ENCODE measurements at places on chromosomes 1 and 21. TPM values are rescaled to one million over a fixed set of nuclear protein-coding genes. Genes with fewer than 3 reads are reported as not detected.

DNA sequence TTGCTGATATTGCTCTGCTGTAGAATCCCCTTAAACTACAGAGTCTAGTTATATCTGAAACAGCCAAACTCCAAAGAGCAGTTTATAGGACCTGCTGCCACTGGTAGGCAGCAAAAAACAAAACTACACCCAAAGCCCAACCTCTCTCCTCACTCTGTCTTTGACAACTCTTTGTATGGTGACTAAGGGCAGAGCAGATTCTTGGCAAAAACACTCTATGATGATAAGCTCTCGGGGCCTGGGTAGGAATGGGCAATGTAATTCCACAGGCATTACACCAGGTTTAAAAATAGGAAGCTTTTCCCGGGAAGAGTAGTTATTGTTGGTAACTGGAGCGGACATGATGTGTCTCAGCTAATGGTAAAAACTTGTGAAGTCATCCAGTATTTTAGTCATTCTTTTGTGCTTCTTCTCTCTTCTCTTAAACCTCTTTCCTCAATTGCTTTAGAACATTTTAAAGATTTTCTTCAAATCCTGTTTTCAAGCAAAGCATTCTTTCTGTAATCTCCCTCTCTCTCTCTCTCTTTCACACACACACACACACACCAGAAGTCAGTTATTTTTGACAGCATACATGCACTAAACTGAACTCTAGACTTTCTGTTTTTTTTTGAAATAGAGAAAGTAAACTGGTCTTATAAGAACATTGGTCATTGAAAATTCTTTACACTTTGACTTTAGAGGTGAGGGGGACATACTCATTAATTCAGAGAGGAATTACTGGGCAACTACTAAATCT is 193.5 kb downstream of the PAPPA2 start:
- DNase-seq = no peak
- no peak overlapping the region for H3K4me3 ChIP-seq
- no peaks in the 10 kb centered on the region for H3K27me3 ChIP-seq
- H3K27ac ChIP-seq = peak overlapping the region; percentile 100
- H3K36me3 ChIP-seq = no peaks in the 10 kb centered on the region

- H3K36me3 ChIP-seq = no peaks in the 10 kb centered on the region
- H3K4me3 ChIP-seq = no peak overlapping the region
- H3K4me1 ChIP-seq = no peaks in the 10 kb centered on the region
- no peak for DNase-seq
- H3K27me3 ChIP-seq = no peaks in the 10 kb centered on the region
- H3K27ac ChIP-seq = no peak overlapping the region
Observed at GRCh38 chr21:42478504-42478903, 17.5 kb downstream of the RSPH1 start.

The CFAP141 gene
- not detected for total RNA-seq

DNA sequence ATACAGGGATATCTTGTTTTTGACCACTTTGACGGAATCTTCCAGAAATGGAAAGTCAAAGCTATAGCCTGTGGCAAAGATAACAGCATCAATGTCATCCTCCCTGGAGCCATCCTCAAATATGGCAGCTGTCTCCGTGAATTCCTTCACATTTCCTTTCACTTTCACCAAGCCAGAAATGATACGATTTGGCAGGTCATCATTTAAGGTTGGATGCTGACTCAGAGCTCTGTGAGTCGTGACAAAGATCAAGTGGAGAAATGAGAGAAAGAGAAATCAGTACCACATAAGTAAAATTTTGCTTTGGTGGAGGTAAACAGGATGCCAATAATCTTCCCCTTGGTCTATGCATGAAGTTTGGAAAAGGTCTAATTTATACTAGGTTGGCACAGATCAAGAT is 23.9 kb downstream of the FMO5 start:
- H3K36me3 ChIP-seq = peaks cover 5% of the 10 kb centered on the region
- no peaks in the 10 kb centered on the region for H3K4me1 ChIP-seq
- H3K27ac ChIP-seq = no peak overlapping the region
- H3K4me3 ChIP-seq = no peak overlapping the region

The ABCD3 gene
- total RNA-seq = 34.7 TPM

The KANK4 gene
- total RNA-seq = 0.66 TPM

DNA sequence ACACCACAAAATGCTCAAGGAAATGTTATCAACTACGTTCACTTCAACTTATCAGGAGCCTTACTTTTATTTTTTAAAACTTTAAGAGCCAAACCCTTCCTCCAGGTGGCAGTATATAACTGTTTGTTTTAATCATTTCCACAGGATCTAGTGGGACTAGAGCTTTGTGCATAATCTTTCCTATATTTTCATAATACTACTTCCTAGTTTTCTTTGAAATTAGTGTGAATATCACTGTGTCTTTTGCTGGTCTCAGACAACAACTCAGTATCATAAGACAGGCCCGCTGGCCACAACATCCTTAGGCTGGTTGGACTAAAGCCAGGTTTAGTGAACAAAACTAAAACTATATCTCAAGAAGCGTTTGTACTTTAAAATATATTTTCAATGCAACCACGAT is 145.5 kb downstream of the TIAM1 start:
- H3K27me3 ChIP-seq = no peaks in the 10 kb centered on the region
- H3K4me3 ChIP-seq = no peak overlapping the region
- H3K4me1 ChIP-seq = no peaks in the 10 kb centered on the region

DNA sequence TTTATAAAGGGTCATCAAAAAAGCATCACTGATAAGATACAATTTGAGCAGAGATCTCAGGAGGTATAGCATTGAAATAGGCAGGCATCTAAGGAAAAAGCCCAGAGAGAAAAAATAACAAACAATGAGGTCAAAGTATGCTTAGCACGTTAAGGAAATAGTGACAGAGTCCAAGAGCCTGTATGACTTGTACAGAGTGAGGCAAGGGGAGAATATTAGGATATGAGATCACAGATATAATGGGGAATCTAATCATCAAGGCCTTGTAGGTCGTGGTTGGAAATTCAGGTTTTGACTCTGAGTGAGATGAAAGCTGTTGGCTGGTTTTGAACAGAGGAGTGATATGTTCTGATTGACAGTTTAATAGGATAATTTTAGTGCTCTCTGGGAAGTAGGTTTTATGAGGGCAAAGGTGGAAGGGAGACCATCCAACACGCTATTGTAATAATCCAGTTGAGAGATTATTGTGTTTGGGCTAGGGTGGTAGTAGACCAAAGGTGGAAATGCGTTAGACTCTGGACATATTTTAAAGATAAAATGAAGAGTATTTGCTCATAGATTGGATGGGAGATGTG is 644.6 kb upstream of the TMPRSS15 start:
- H3K27ac ChIP-seq = no peak overlapping the region
- H3K4me1 ChIP-seq = no peaks in the 10 kb centered on the region
- no peak for DNase-seq
- no peak overlapping the region for H3K4me3 ChIP-seq

The AKR7A3 gene
- 1.2 TPM for total RNA-seq

DNA sequence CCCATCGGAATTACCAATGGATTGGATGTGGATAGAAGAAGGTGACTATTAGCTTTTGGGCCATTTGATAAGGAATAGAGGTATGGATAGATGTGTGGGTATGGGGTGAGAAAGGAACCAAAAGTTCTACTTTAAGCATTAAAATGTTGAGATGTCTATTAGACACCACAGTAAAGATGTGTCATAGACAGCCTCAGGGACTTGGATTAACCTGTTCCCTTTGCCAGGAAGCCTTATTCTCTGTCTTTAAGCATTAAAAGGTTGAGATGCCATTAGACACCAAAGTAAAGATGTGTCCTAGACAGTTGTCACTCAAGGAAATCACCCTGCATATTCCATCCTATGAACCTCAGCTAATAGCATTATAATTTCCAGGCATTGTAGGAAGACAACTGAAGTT is 11.0 kb upstream of the DENND1B start:
- no peak overlapping the region for H3K27ac ChIP-seq
- no peaks in the 10 kb centered on the region for H3K4me1 ChIP-seq
- no peak overlapping the region for H3K4me3 ChIP-seq
- no peak for DNase-seq

GRCh38 chr1:219945795-219946194 is 17.4 kb upstream of the SLC30A10 start:
- H3K36me3 ChIP-seq = no peaks in the 10 kb centered on the region
- H3K27ac ChIP-seq = no peak overlapping the region
- H3K4me3 ChIP-seq = no peak overlapping the region
- H3K4me1 ChIP-seq = no peaks in the 10 kb centered on the region

GRCh38 chr21:38520511-38520910 is 22.2 kb upstream of the ERG start:
- H3K27ac ChIP-seq = peak overlapping the region; percentile 32
- peaks cover 2% of the 10 kb centered on the region for H3K36me3 ChIP-seq
- peaks cover 4% of the 10 kb centered on the region for H3K4me1 ChIP-seq
- H3K27me3 ChIP-seq = no peaks in the 10 kb centered on the region
- H3K4me3 ChIP-seq = no peak overlapping the region

DNA sequence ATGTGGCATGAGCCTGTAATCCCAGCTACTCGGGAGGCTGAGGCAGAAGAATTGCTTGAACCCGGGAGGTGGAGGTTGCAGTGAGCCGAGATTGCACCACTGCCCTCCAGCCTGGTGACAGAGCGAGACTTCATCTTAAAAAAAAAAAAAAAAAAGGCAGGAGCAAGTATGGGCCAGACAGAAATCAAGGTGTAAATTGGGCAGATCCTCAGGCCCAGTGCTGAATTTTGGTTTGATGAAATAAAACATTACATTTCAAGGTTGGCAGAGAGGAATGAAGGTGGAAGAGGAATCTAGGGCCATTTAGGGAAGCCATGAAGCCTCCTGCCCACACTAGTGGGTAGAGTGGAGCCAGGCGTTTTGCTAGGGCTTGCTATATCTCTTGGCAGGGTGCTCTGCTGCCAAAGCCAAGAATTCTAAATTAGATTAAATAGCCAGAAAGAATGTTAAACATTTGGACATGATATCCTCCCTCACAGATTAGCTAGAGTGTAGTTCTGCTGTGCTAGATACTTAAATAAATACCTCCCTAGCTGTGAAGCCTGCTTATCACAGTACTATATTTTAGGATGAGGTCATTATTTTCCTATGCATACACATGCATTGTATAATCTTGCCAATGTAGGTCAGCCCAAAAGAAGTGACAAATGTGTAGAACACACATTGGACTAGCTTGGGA is 16.6 kb upstream of the LGALS8 start:
- H3K27me3 ChIP-seq = no peaks in the 10 kb centered on the region
- no peak for DNase-seq
- no peak overlapping the region for H3K27ac ChIP-seq
- peaks cover 2% of the 10 kb centered on the region for H3K4me1 ChIP-seq
- H3K4me3 ChIP-seq = no peak overlapping the region

GRCh38 chr1:245901037-245901436 is 606.0 kb downstream of the SMYD3 start:
- H3K4me1 ChIP-seq = no peaks in the 10 kb centered on the region
- H3K4me3 ChIP-seq = no peak overlapping the region
- no peak overlapping the region for H3K27ac ChIP-seq
- H3K36me3 ChIP-seq = peaks cover 1% of the 10 kb centered on the region

GRCh38 chr1:86988835-86989234 is 74.4 kb downstream of the HS2ST1 start:
- H3K27me3 ChIP-seq = no peaks in the 10 kb centered on the region
- H3K4me3 ChIP-seq = no peak overlapping the region
- H3K36me3 ChIP-seq = no peaks in the 10 kb centered on the region
- no peaks in the 10 kb centered on the region for H3K4me1 ChIP-seq
- no peak overlapping the region for H3K27ac ChIP-seq

GRCh38 chr1:33302325-33302724 is 18.6 kb downstream of the A3GALT2 start:
- H3K36me3 ChIP-seq = no peaks in the 10 kb centered on the region
- no peak overlapping the region for H3K4me3 ChIP-seq
- no peaks in the 10 kb centered on the region for H3K27me3 ChIP-seq

The NTMT2 gene
- total RNA-seq = not detected

DNA sequence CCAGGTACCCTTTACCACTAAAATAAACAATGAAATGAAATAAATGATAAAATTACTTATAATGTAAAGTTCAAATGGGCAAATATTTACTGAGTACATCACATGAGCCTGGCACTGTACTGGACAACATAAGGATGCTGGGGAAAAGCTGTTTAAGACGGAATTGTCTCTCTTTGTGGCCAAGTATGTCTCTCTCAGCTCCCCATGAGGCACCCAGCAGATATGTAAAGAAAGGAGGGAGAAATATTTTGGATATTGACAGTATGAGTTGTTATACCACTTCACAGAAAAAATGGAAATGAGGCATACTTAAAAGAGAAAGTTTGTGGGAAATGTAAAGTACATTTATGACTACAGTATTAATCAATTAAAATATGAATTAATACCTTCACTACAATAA is 1.0 kb upstream of the TNFSF4 start:
- H3K4me1 ChIP-seq = peaks cover 2% of the 10 kb centered on the region
- no peak overlapping the region for H3K27ac ChIP-seq
- H3K4me3 ChIP-seq = no peak overlapping the region
- DNase-seq = no peak
- no peaks in the 10 kb centered on the region for H3K27me3 ChIP-seq
- H3K36me3 ChIP-seq = no peaks in the 10 kb centered on the region

GRCh38 chr1:47231301-47232186 is 481 bp downstream of the TAL1 start:
- peak; percentile 61 for DNase-seq
- H3K27me3 ChIP-seq = no peaks in the 10 kb centered on the region
- no peak overlapping the region for H3K27ac ChIP-seq
- H3K4me1 ChIP-seq = no peaks in the 10 kb centered on the region
- no peaks in the 10 kb centered on the region for H3K36me3 ChIP-seq

- DNase-seq = no peak
- H3K27ac ChIP-seq = no peak overlapping the region
- no peaks in the 10 kb centered on the region for H3K27me3 ChIP-seq
- no peaks in the 10 kb centered on the region for H3K36me3 ChIP-seq
Observed at GRCh38 chr1:118739501-118739900, 248.6 kb downstream of the TBX15 start.

The PTGER3 gene
- 32.7 TPM for total RNA-seq

The MNDA gene
- total RNA-seq = 11.3 TPM

DNA sequence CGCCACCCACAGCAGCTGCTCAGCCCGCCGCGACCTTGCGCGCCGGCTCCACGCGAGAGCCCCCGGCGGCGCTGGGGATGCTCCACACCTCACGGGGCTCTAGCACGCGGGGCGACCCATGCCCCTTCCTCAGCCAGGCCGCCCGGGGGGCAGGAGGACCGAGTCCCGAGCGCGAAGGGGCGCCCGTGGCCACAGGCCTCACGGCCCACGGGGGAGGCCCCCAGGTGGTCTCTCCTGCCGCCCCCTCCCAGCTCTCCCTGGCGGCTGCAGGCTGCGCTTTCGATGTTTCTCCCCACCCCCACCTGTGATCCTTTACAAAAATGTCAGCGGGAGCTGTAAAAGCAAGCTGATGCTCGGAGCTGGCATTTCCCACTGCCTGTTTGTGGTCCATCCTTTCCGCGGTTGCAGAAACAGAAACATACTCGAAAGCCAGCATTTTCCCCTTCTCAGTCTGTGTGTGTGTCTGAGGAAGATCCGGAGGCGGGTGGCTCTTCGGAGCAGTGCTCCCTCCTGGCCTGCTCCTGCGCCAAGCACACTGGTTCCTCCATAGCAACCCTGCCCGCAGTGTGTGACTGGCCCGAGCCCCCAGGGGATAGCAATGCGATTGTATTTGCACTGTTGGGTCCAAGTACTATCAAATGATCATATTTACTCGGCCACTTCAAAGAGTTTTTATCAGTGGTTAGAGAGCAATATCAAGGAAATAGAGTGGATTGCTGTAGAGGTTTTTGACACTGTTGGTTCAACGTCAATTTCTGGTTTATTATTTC is 2.1 kb downstream of the KIF26B start:
- H3K36me3 ChIP-seq = no peaks in the 10 kb centered on the region
- no peak for DNase-seq
- H3K4me1 ChIP-seq = no peaks in the 10 kb centered on the region

- no peak overlapping the region for H3K27ac ChIP-seq
- no peak for DNase-seq
- H3K27me3 ChIP-seq = no peaks in the 10 kb centered on the region
- no peak overlapping the region for H3K4me3 ChIP-seq
- H3K4me1 ChIP-seq = no peaks in the 10 kb centered on the region
- H3K36me3 ChIP-seq = no peaks in the 10 kb centered on the region
Observed at GRCh38 chr1:162248854-162249535, 127.7 kb downstream of the SPATA46 start.
